Erythroblast (primary cell): ENCODE measurements at places on chromosomes 11 and 22.
A peak's percentile ranks its signal among the peaks of the same experiment; 100 is the strongest.

DNA sequence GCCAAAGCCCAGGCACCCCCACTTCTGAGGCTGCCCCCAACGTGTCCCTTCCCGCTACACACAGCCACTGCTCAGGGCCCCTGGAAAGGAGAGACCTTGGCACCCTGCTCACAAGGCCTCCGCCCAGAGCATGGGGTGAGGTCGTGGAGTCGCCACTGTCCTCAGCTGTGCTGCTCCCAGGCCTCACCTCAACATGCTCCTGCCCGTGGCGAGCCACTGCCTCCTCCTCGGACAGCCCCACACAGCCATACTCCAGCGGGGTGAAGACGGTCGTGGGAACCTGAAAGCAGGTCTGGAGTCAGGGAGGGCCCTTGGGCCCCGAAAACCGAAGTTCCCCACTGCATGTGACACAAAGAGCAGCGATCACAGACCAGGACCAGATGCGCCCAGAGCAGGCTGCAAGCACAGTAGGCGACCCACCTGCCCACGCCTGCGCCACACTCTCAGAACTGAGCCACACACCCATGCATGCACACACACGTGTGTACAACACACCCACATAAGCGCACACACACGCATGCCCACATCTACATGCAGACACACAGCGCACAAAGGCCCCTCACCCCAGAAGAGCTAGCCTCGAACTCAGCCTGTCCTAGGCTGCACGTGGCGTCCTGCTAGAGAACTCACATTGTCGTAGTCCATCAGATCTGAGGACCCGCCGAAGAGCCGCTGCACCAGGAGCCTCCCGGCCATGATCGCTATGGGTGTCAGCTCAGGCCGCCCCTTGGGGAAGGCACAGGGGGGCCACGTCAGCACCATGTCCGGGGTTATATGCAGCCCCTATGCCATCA lies 25.5 kb upstream of the GNB1L start:
- no peak for DNase-seq

DNA sequence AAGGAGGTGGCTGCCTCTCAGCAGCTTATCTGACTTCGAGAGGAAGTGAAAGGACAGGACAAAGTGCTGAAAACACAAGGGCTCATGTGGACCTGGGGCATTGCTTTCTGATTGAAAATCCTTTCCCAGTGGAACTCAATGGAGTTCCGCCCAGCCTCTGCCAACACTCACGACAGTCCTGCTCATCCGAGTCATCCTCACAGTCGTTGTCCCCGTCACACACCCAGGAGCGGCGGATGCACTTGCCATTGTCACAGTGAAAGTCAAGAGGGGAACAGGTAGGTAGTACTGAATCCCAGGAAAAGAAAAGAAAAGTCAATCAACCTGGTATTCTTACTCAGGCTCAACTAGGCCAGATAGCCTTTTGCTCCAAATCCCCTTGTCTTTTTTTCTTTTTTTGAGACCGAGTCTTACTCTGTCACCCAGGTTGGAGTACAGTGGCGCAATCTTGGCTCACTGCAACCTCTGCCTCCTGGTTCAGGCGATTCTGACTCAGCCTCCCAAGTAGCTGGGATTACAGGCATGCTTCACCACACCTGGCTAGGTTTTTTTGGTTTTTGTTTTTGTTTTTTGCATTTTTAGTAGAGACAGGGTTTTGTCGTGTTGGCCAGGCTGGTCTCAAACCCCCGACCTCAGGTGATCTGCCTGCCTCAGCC lies 18.1 kb downstream of the LRP4 start:
- no peak for DNase-seq

- DNase-seq, result peak; percentile 1
Measured at GRCh38 chr11:80155412-80156017, 714.7 kb upstream of the TENM4 start.

DNA sequence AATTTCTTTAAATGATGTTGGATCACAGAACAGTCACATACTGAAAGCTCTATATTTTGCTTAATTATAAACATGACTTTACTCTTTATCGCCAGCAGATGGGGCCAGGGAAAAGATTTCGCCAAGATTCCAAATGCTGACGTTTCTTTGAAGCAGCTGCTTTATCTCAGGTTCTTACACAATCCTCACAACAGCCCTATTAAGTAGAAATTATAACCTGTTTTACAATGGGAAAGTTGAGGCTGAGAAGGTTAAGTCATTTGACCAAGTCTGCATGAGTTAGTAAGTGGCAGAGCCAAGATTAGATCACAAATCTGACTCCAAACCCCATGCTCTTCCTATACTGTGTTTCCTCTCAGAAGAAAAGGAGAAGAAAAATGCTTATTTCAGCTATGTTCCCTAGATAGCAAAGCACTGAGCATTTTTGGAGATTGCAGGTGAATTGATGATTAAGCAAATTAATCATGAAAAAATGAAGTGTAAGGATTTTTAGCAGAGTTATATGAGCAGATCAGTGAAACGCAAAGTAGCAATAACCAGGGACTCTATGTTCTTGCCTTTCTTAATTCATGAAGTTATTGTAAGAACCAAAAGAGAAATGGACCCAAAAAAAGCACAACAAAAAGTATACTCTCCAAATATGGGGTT lies 79.0 kb downstream of the AASDHPPT start:
- DNase-seq, result peak; percentile 30

DNA sequence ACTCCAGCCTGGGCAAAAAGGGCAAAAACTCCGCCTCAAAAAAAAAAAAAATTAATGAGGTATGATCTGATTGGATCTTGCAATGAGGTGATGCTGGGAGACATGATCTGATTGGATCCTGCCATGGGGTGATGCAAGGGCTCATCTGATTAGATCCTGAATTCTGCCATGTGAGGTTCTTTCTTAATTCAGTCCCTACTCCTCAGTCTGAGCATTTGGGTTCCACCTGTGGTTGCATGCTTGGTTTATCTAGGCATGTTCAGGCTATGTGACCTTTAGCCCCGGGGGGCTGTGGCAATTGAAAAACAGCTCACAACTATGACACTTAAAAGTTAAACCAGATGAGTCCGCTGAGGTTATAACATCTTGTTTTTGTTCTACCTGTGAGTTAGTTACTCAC lies 4.8 kb upstream of the TRIM6 start:
- DNase-seq, result peak; percentile 11

DNA sequence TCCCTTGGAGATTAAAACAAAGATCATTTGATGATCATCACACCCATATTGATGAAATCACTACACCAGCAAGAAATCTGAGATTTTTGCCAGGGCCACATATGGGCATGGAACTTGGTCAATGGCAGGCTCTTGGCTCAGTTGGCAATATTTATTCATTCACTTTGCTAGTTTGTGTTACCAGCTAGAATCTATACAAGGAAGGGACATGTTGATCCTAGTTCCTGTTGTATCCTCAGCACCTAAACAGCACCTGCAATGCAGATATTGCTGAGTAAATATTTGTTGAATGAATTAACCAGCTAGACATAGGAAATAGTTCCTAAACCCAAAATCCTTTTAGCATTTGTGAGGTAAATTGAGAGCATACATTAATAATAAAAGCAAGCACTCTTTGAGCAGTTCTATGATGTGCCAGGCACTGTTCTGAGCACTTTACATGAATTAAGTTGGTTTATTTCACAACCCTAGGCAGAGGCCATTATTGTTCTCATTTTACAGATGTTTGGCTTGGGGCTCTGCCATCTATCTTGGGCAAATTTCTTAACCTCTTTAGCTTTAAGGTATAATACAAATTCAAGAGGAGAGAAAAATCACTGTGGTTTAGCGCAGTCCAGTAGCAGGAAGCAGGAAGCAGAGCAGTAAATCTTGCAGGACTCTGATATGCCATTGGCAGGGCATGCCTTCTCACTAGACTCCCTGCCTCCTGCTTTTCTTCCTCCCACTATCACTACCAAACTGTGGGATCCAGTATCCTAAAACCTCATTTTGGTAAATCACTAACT lies 1.6 kb downstream of the TRIM68 start:
- DNase-seq, result no peak

DNA sequence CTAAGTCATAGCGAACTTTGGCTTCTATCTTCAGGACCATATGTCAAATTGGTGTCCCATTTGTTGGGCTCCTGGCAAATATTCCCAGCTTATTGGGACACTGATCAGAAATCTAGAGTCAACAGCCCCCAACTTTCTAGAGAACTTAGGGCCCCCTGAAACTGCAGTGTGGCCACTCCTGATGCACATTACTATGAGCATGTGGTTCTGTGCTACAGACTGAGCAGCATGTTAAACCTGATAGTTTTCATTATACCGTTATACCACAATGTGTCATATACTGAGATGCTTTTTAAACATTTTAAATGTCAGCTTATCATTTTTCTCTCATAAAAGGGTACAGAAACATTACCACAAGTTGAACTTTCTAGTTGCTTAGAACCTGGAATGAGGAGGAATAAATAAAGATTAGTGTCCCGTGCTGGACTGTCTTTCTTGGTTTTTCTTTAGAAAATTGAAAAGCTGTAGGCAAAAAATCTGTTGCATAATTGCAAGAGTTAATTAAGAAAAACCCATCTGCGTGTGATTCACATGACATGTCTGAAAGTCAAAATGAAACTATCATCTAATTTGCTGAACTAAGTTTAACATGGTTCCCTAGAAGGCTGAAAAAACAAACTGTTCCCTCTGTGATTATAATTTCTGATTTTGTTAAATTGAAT lies 16.4 kb upstream of the CTSC start:
- DNase-seq, result no peak

GRCh38 chr11:70796648-70797227 lies 398.4 kb downstream of the CTTN start:
- DNase-seq, result peak; percentile 13

- DNase-seq, result no peak
Measured at GRCh38 chr11:126465573-126466188, 110.2 kb downstream of the ST3GAL4 start.

DNA sequence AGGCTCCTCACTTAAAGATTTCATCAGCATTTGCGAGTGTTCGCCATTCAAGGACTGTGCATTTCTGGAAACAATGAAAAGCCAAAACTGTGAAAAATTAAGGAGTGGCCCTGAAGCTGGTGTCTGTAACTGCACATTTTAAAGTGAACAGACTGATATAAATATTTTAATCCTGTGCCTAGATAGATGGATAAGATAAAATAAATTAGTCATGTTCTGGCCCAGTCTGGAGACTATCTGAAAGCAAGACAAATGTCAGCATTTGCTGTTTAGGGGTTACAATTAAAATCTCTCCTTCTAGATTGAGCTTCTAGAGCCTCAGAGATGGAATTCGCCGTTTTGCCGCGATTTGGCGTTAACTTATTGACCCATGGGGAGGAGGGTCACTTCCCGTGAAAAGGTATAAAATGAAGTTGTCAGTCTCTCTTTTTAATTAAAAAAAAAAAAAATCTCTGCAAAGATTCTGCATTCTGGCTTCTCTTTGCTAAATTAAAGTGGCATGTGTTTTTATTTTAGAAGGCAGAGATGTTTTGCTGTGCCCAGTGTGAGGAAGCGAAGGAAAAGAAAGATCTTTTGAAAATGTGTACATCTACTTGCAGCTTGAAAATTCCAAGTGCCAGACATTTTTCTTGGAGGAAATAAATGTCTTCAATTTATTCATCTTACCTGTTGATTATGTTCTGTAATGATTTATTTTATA lies 79.7 kb upstream of the WNT7B start:
- no peak for DNase-seq

DNA sequence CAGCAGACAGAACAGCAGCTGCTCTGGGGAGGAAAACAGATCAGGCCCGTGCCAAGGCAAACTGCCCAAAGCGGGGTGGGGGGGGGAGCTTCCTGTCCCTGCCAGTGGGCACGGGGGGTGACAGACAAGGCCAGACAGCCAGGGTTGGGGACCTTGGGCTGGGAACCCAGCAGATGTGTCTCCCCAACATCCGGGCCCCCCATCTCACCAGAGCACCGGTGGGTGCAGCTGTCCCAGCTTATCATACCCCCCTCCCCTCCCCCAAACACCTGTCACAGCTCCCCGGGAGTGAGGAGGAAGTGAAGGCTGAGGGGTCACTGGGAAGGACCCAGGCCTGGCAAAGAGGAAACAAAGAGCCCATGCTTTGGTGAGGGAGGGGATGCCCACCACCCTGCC lies 1.3 kb downstream of the PPP1R14B start:
- DNase-seq, result no peak

DNA sequence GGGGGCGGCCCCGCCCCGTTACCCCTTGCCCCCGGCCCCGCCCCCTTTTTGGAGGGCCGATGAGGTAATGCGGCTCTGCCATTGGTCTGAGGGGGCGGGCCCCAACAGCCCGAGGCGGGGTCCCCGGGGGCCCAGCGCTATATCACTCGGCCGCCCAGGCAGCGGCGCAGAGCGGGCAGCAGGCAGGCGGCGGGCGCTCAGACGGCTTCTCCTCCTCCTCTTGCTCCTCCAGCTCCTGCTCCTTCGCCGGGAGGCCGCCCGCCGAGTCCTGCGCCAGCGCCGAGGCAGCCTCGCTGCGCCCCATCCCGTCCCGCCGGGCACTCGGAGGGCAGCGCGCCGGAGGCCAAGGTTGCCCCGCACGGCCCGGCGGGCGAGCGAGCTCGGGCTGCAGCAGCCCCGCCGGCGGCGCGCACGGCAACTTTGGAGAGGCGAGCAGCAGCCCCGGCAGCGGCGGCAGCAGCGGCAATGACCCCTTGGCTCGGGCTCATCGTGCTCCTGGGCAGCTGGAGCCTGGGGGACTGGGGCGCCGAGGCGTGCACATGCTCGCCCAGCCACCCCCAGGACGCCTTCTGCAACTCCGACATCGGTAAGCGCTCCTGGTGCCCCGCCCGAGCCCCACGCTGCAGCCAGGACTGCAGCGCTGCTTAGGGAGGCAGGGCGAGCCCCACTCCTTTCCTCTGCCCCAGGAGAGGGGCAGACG lies at the start of gene TIMP3:
TIMP3 (plus strand) TSS at position 169 of the 700 bp plus-strand sequence; CDS start at position 466, 297 bp downstream.
- DNase-seq, result peak; percentile 85

DNA sequence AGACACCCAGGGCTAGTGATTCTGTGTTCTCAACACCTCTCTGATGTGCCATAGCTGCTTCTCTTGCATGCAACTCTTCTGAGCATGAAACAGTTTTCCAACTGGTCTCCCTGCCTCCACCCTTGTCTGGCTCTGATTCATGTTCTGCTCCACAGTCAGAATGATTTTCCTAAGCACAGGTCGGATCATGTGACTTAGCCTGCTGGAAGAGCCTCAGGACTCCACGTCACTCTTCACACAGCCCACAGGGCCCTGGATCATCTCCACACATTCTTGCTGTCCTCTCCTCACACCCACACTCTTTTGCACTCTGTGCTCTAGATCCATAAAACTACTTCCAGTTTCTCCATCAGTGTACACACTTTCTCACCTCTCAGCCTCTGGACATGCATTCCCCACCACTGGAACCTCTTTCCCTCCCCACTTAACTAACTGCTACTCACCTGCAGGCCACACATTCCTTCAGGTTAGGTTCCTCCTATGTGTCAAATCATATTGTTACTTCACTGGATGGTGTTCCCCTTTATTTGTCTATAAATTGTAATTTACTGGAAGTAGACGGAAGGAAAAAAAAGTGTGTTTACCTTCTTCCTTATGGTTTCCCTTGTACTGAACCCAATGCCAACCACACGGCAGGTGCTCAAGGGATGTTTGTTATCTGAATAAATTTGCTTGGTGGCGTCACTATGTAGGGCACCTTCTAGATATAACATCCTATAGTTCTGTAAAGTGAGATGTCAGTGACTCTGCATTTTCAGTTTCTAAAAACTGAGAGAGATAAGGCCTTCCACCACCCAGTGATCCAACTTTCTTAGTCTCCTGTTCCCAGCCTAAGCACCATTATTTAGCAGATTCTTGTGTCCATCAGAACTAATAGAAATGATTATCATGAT lies 133.7 kb downstream of the ETS1 start:
- DNase-seq, result no peak

- DNase-seq, result no peak
Measured at GRCh38 chr11:133269267-133269666, 263.0 kb downstream of the OPCML start.
